AG04450 (cell line): ENCODE measurements at places on chromosomes 12 and 14.

DNA sequence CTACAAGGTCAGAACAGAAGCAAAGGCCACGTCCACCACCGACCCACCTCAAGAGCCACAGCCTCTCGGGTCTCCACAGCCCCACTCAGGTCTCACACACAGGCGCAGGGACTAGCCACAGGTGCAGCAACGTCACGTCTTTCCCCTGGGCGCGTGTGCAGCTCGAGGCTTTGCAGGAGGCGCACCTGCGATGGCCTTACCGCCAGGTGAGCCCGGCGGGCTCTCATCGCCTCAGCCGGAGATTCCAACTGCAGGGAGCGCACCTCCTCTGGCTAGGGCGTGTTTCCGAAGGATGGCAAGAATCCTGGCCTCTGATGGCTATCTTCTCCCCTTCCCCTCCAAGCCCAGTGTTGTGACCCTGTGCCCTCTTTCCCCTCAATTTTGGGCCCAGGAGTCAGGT, at the start of gene HIGD1C:
Gene HIGD1C, plus strand, starts transcription at position 35 of the 400 bp plus-strand sequence. CDS start 1,455 bp downstream, outside the sequence.
- no peak for DNase-seq

GRCh38 chr14:101090976-101091375, 187.5 kb upstream of the RTL1 start:
- no peak for DNase-seq

DNA sequence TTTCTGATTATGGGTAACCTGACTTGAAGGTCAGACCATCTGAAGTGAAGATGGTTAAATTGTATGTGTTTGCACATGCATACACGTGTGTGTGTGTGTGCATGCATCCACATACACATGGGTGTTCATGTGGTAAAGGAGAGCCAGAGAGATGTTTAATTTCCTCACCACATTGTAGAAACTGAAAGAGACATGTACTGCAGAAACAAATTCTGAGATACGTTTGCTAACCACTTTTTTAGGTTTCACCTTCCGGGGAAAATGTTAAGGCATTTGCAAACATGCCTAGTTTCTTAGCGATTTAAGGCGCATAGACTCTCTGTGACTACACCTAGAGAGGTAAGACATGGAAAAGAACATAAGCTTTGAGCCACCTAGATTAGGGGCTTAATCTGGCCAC, 362.9 kb downstream of the RAD51B start:
- DNase-seq = no peak

DNA sequence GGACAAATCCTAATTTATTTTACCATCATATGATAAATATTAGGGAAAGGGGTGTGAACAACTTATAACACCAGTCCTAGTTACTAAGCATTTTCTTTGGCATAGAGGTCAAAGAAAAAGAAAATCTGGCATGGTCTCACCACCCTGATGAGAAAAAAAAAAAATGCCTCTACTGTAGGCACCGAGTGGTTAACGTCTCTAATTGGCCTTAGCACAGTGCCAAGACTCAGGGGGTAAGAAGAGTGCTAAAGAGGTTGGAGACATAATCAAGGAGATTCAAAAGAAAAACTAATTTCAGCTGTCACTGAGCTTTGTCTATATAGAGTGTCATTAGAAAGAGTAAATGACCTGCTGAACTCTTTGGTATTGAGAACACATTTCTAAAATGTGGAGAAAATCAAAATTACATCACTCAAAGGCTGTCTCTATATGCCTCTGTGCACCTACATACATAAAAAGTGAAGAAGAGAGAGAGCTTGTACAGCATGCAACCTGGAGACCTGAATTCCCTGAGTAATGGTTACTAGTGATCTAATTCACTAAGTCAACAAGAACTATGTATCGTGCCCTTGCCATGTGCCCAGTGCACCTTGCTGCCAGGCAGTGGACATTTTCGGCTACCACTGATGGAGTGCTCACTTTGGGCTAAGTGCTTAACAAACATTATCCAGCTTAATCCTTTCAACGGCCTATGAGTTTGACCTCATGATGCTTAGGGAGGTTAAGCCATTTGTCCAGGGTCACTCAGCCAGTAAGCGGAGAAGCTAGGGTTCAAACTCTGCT, 113.8 kb upstream of the G2E3 start:
- no peak for DNase-seq

DNA sequence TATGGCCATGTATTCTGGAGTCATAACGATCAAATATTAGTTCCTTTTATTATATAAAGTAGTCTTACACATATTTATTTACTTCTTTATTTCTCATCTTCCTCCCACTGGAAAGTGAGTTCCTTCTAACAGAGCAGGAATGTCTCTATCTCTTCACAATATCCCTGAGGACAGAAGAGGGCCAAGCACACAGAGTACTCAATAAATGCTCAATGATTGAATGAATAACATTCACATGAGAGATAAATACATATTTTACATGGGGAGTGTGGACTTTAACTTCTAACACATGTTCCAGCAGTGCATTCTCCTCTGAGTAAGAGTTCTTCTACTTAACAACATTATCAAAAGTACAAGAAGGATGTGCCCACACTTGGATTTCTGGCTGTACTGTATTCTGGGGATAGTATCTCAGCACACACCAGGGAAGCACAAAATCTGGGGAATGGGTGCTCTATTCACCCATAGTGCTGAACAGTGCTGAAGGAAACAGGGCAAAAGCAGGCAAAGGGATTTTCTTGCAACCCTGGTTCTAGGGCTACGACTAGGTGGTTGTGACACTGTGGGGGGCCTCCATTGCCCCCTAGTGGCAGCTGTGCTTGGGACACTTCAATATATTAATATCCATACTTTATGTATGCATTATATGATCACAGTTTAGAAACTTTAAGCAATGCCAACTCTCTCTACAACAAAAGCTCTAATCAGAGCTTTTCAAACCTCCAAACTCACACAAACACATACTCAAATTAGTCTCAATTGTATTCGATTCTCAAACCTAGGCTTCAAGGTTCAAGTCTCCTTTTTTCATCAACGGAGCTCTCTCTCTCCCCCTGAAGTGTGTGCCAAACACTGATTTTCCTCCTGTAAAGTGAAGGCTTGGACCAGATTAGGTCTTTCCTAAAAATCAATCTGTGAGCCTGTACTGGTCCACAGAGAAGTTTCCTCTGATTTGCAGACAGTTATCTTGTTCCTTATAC, 115.5 kb downstream of the SLC2A13 start:
- DNase-seq = peak; percentile 2

- no peak for DNase-seq
These were observed 165.1 kb downstream of the C12orf42 start for GRCh38 chr12:103330672-103331071.

DNA sequence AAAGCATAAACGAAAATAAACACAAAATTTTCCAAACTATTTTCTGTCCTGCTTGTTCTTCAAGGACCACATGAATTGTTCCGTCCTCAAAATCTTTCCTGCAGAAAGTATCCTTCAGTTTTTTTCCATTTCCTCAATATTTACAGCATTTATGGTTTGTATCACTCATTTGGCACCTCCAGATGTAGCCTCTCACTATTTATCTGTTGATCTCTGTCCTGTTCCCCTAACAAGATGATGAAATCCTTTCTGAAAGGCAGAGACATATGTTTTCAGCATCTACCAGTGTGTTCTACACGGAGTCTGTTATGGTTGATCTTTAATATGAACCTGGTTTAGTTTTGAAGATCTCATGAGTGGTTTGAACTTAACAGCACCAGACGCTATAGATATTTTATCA, 490.2 kb downstream of the NELL2 start:
- DNase-seq = no peak

- no peak for DNase-seq
These were observed 989.3 kb upstream of the NOVA1 start for GRCh38 chr14:27587103-27587502.

GRCh38 chr12:24630446-24630845, 318.5 kb downstream of the BCAT1 start:
- DNase-seq = no peak

GRCh38 chr14:67418401-67419191, 6.6 kb upstream of the PLEK2 start:
- DNase-seq = no peak

DNA sequence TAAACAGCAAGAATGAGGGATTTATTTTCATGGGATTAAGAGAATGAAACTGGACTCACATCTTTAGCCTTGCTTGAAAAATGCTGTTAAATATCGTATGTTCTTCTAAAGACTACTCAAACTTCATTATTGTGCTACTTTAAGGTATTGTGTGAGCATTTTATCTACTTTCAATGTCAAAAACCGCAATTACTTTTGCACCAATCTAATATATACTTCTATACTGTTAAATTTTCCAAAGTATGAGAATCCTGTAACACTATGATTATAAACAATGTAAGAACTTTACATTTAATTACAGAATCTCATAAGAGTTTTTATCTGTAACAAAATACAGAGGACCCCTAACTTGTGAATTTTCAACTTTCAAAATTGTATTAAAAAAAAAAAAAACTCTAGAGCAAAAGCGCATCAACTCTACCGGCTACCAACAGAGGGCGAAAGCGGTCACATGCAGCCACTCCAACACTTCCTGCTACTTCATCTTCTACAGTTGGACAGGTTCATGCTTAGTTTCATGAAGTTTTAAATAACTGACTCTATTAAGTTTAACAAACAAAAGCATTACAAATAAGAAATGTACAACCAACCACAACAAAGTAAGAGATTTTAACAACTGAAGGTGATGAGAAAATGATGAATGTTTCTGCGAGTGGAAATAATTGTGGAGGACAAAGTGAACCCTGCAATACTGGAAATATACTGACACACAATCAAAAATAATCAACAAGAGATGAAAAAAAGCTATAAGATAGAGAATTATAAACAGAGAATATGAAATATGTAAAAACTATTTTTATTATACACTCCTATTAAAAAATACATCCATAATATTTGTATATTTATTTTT, 210.9 kb downstream of the MED13L start:
- no peak for DNase-seq

DNA sequence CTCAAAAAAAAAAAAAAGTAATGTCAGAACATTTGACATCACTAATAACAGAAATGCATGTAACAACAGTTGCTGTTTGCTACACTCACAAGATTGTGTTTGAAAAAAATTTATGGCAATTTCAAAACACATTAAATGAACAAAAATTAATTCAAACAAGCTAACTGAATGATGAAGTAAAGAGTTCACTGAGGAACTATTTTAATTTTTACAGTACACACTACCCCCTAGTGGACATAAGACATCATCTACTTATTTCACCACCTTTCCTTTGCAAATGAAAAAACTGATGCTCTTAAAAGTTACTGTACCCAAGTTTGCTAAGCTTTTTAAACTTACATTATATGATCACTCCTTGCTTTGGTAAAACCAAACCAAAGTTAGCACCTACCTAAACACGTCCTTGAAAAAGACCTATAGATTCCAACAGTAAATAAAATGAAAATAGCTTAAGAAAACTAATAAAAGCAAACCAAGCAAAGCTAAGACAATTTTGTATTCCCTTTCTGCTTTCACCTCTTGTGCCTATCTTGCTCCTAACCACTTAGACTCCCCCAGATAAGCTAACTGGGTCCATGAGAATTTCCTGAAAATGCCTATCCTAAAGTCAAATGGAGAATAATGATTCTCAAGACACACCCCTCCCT, 22.2 kb downstream of the UBE2N start:
- no peak for DNase-seq

DNA sequence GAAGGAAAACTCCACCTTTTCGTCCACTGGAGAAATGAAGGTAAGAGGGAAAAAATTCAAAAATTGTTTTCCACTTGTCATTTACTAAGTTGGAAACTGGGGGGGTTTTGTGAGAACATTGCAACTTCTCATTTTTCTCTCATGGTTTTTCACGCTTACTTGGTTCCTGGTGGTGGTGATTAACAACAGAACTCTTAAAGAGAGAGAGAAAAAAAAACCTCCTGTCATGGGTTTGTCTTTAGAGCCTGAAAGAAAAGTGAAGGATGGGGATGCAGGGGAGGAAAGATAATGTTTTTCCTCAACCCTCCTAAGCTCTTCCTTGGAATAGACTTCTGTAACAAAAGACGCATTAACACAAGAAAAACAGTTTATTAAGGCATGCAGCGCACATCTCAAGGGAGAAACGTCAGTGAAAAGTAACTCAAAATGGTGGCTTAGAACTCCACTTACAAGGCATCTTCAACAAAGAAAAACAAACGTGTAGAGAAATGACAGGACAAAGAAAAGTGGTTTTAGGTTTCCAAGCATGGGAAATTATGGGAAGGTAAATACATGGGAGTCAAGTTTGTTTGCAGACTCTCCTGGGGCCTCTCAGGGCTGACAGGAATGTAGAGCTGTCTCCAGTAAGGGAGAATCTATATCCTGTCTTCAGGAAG, 81.9 kb upstream of the ATF7IP start:
- DNase-seq = no peak
